ENCODE measurements at places on chromosomes 3 and 15. TPM values are rescaled to one million over a fixed set of nuclear protein-coding genes. Genes with fewer than 3 reads are reported as not detected.

Gene CCR2
- 2.1 TPM for polyA plus RNA-seq

Gene HTR3E
- not detected for polyA plus RNA-seq

Gene OIP5
- 1.4 TPM for polyA plus RNA-seq

Gene IMPG2
- polyA plus RNA-seq, result 0.16 TPM

Gene NAALADL2
- polyA plus RNA-seq, result 4.2 TPM

Gene CLEC3B
- polyA plus RNA-seq, result 219 TPM

Gene STOML1
- polyA plus RNA-seq, result 25.5 TPM

Gene GABRB3
- polyA plus RNA-seq, result 2.5 TPM

Gene EXD1
- not detected for polyA plus RNA-seq

Gene SEMA4B
- 60.8 TPM for polyA plus RNA-seq

Gene NR2E3
- 0.06 TPM for polyA plus RNA-seq

Gene SLC28A2
- polyA plus RNA-seq, result not detected

Gene MUSTN1
- polyA plus RNA-seq, result 44.5 TPM

Gene GALNT15
- polyA plus RNA-seq, result 121 TPM

Gene MST1
- polyA plus RNA-seq, result 11.2 TPM

Gene ZNF620
- polyA plus RNA-seq, result 2.1 TPM

Gene GCSAM
- polyA plus RNA-seq, result 0.43 TPM

Gene PROS1
- polyA plus RNA-seq, result 43.6 TPM

Gene GOLGA6L7
- polyA plus RNA-seq, result not detected

Gene BTLA
- polyA plus RNA-seq, result 0.25 TPM

Gene CHST13
- polyA plus RNA-seq, result 0.24 TPM

Gene NEK10
- polyA plus RNA-seq, result 2.0 TPM

Gene SLC22A13
- polyA plus RNA-seq, result not detected

Gene RBP2
- not detected for polyA plus RNA-seq

Gene ISY1
- polyA plus RNA-seq, result 34.8 TPM

Gene AHSG
- 0.71 TPM for polyA plus RNA-seq

Gene PATL2
- polyA plus RNA-seq, result 0.57 TPM

Gene C3orf22
- not detected for polyA plus RNA-seq

Gene PPIB
- polyA plus RNA-seq, result 420 TPM

Gene CPLX3
- polyA plus RNA-seq, result 0.22 TPM

Gene C3orf52
- polyA plus RNA-seq, result 2.6 TPM

Gene CD200
- polyA plus RNA-seq, result 36.2 TPM

Gene CELSR3
- 0.48 TPM for polyA plus RNA-seq

Gene ACSBG1
- polyA plus RNA-seq, result 0.25 TPM

Gene CYP11A1
- polyA plus RNA-seq, result 0.38 TPM

Gene COL8A1
- polyA plus RNA-seq, result 26.4 TPM

Gene IL5RA
- 0.13 TPM for polyA plus RNA-seq

Gene GOLGA8G
- not detected for polyA plus RNA-seq

Gene DIS3L
- 22.6 TPM for polyA plus RNA-seq

Gene PPM1L
- 20.2 TPM for polyA plus RNA-seq

Gene MTFMT
- 13.1 TPM for polyA plus RNA-seq

Gene UACA
- polyA plus RNA-seq, result 12.8 TPM

Gene DGKG
- 4.2 TPM for polyA plus RNA-seq

Gene CHRNA3
- polyA plus RNA-seq, result 2.6 TPM

Gene SOX2
- 2.2 TPM for polyA plus RNA-seq

Gene PIERCE2
- polyA plus RNA-seq, result 2.4 TPM

Gene OR5H6
- polyA plus RNA-seq, result not detected

Gene CD200R1L
- not detected for polyA plus RNA-seq
